Islet precursor cell (in vitro differentiated cells): ENCODE measurements at places on chromosomes 4 and X.

DNA sequence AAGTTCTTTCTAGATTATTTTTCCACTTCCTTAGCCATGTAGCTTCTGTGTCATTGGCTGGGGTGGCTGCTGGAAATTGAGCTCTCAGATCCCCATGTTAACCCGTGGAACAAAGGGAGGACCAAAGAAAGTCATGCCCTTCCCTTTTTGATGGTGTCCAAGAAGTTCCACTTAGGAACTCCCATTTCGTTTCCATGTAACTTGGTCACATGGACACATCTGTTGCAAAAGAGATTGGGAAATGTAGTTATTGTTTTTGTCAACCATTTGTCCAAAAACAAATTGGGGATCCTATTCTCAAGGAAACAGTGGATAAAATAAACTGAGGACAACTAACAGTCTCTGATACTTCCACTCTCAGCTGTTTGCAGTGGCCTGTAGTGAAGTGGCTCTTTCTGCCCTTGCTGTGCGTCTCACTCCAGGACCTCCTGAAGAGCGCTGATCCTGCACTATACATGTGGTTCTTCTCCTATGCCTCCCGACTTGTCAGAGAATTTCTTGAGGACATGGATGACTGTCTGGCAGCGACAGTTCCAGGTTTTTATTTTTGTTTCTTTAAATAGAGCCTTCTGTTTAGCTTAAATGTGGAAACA lies 125.3 kb upstream of the LNX1 start:
- DNase-seq, result no peak

DNA sequence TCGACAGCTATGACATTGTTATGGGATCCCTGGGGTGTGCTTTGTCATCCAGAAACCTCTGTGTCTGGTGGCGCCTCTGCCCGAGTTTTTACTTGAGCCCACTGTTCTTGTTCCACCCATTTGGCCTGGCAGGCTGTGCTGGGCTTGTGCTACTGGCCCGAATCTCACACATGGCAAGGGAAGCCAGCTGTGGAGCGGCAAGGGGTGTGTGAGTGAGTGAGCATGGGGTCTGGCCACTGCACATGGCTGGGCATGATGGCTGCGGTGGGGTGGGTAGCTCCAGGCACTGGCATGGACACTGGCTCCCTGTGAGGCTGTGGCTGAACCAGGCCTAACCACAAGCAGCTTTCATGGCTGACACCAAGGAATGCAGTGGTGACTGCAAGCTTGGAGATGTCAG lies 89.2 kb downstream of the DACH2 start:
- DNase-seq, result no peak

DNA sequence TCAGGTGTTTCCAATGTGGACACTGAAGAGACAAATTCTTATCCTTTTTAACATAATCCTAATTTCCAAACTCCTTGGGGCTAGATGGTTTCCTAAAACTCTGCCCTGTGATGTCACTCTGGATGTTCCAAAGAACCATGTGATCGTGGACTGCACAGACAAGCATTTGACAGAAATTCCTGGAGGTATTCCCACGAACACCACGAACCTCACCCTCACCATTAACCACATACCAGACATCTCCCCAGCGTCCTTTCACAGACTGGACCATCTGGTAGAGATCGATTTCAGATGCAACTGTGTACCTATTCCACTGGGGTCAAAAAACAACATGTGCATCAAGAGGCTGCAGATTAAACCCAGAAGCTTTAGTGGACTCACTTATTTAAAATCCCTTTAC lies 18.6 kb downstream of the TLR7 start:
- peak; percentile 64 for DNase-seq

GRCh38 chrX:47148946-47149345 lies 3.9 kb downstream of the RBM10 start:
- no peak for DNase-seq

DNA sequence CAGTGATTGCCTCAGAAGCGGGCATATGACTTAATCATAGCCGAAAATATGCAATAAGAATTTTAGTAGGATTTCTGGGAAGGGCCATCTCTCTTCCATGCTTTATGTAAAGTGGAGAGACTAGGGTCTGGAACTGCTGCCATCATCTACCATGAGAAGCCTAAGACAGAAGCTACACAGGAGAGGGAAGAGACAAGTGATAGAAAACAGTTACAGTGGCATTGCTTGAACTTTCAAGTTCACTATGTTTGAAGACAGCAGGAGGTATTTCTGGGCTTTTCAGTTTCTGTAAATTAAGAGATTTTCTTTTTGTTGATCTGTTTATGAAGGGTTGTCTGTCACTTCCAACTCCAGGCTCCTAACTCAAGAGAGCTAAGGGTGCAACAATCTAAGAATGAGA lies 62.5 kb downstream of the ZNF330 start:
- DNase-seq, result no peak

- DNase-seq, result peak; percentile 69
These were observed 78.8 kb upstream of the BCOR start for GRCh38 chrX:40176351-40177116.

DNA sequence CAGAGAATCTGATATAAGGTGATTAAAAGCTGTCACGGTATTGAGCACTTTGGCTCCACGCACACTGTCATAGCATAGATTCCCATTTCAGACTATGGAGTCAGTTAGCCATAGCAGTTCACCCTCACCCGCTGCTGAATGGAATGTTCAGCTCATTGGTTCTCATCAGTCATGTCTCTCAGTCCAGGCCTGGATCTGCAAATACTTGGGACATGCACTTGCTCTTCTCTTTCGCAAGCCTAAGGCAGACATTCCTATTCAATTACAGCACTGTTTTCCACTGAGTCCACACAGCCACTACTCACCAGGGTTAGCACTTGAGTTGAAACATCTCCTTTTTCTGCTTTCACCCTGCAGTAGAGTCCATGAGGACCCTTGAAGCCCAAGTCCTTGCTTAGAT lies 30.6 kb upstream of the SCML1 start:
- DNase-seq, result peak; percentile 77

GRCh38 chrX:19342331-19342906 lies 1.3 kb upstream of the PDHA1 start:
- no peak for DNase-seq

- no peak for DNase-seq
These were observed 224.9 kb downstream of the KIT start for GRCh38 chr4:54882616-54883015.

- DNase-seq, result no peak
These were observed 637.9 kb downstream of the ADGRL3 start for GRCh38 chr4:61838072-61838471.
